ENCODE measurements at places on chromosomes 7 and 10. TPM values are rescaled to one million over a fixed set of nuclear protein-coding genes. Genes with fewer than 3 reads are reported as not detected.

ADAMTS14 gene
- 12.5 TPM for total RNA-seq

UFSP1 gene
- 3.1 TPM for total RNA-seq

GLCCI1 gene
- 9.7 TPM for total RNA-seq

ELFN1 gene
- 4.4 TPM for total RNA-seq

DEPP1 gene
- total RNA-seq: 36.0 TPM

ANXA8 gene
- not detected for total RNA-seq

IFIT1B gene
- 1.1 TPM for total RNA-seq

INA gene
- total RNA-seq: 0.13 TPM

FXYD4 gene
- total RNA-seq: 0.44 TPM

EXOC6 gene
- total RNA-seq: 45.8 TPM

RAMP3 gene
- 6.2 TPM for total RNA-seq

HSPA12A gene
- total RNA-seq: 6.3 TPM

TCAF2 gene
- total RNA-seq: 9.4 TPM

PLPP4 gene
- total RNA-seq: 0.62 TPM

AGAP3 gene
- total RNA-seq: 37.0 TPM

FAM53B gene
- 31.2 TPM for total RNA-seq

CCDC172 gene
- not detected for total RNA-seq

CHRM2 gene
- total RNA-seq: 0.18 TPM

All from muscle of leg (tissue), 16 donors.